ENCODE measurements at places on chromosomes 6 and 20.

DNA sequence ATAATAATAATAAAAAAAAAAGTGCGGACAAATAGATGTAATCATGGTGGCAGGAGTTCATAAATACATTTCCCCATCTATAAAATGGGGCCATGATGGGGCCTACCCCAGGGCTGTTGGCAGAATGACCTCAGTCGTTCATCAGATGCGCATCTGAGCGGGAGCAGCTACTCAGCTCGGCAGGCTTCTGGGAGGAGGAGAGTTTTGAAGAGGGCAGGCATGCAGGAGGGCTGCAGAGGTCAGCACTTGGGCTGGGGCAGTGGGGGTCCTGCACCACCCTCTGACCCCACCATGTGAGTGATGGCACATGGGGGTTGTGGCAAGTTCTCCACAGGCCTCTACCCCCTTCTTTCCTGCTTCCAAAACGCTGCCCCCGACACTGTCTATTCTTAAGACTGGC lies 373.5 kb downstream of the ZFAND3 start:
- no peak for DNase-seq

DNA sequence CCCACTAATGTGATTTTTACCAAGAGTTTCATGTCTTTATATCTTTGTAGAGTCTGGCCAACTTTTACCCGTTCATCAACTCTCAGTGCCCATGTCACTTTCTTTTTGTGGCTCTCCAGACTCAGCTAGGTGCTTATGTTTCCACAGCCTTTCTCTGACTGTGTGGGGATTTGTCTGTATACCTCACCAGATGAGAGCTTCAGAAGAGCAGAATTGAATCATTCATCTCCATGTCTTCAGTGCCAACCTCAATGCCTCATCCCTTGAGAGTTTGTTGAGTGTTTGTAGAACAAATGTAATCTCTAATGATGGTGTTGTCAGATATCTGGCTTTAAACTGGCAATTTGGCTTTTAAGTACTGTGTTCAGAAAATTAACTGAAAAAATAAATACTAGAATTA lies 16.8 kb upstream of the CCN2 start:
- no peak for DNase-seq

GRCh38 chr20:24821391-24821790 lies 127.7 kb upstream of the CST7 start:
- no peak for DNase-seq

GRCh38 chr20:57671662-57672061 lies 38.2 kb downstream of the PMEPA1 start:
- peak; percentile 57 for DNase-seq

GRCh38 chr20:14622796-14623195 lies 285.4 kb upstream of the FLRT3 start:
- DNase-seq: no peak

- DNase-seq: no peak
Observed at GRCh38 chr6:166583230-166583965, 3.1 kb downstream of the RAMACL start.

DNA sequence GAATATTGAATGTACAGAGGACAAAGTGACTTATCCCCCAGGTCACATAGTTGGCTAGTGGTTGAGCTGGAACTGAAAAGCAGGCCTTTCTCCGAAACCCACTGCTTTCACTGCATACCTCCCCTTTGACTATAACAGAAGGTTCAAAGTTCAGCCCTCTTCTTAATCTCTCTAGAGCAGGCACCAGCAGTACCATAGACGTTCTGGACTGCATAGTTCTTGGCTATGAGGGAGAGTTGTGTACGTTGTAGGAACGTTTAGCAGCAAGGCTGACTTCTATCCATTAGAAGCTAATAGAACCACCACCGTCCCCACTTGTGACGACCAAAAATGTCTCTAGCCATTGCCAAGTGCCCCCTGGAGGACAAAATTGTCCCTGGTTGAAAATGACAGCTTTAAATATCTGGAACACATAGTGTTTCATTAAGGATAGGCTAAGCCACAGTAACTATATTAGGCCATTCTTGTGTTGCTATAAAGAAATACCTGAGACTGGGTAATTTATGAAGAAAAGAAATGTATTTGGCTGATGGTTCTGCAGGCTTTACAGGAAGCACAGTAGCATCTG lies 123.8 kb upstream of the MTHFD1L start:
- DNase-seq: no peak

GRCh38 chr20:12466915-12467314 lies 541.9 kb upstream of the SPTLC3 start:
- DNase-seq: no peak

All from SK-N-SH (cell line).